ENCODE measurements at places on chromosomes 5 and 9.
A peak's percentile ranks its signal among the peaks of the same experiment; 100 is the strongest.

DNA sequence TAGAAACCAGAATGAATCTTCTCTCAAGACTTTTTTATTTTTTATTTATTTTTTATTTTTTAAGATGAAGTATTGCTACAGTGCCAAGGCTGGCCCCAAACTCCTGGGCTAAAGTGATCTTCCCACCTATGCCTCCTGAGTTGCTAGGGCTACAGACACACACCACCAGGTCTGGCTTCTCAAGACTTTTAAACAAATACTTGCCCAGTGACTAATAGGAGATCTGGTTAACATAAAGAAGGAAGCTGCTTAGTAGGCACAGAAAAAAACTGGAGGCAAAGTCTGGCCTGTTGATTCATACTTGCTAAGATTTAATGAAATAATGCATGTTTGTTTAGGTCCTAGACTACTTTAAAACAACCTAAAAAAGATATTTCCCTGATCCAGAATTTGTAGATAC lies 43.8 kb downstream of the SLC38A9 start:
- no peak for DNase-seq

GRCh38 chr5:15354021-15354420 lies 146.0 kb upstream of the FBXL7 start:
- DNase-seq = no peak

DNA sequence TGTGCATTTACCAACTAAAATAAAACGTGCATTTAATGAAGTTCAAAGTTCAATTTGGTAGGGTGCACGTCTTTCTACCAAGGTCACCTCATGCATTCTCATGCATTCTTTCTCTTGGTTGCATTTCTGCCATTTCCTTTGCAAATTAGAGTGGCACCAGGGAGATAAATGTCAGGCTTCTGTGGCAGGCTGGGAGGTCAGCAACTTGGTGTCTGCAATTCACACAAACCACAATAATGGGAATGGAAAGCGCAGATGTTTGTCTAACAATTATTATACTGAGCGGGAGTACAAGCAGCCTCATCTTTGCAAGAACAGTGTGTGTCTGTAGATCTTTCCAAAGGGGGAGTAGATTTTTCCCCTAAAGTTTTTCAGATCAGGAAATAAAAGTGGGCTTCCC lies 411.7 kb downstream of the DMRT2 start:
- no peak for DNase-seq

GRCh38 chr5:74367934-74368333 lies 272.6 kb downstream of the ENC1 start:
- no peak for DNase-seq

DNA sequence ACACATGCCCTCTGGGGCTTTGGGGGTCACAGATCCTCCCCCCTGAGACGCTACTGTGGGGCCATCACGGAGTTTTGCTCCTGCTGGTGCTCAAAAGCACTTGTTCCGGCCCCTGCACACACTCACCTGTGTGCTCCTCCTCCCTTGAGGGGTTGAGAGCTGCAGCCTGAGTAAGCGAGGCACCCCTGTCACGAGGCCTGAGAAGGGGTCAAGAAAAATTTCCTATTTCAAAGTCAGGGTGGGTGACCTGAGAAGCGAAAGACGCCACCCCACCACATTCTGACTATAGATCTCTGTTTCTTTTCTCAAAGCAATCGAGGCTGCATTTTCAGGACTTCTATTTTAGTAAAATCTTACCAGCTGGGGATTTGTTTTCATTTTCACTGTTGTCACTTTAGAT lies 138.5 kb downstream of the DCP2 start:
- no peak for DNase-seq

- DNase-seq = no peak
Observed at GRCh38 chr5:100731768-100732167, 171.3 kb downstream of the ST8SIA4 start.

GRCh38 chr9:4313144-4313543 lies 13.3 kb upstream of the GLIS3 start:
- no peak for DNase-seq

DNA sequence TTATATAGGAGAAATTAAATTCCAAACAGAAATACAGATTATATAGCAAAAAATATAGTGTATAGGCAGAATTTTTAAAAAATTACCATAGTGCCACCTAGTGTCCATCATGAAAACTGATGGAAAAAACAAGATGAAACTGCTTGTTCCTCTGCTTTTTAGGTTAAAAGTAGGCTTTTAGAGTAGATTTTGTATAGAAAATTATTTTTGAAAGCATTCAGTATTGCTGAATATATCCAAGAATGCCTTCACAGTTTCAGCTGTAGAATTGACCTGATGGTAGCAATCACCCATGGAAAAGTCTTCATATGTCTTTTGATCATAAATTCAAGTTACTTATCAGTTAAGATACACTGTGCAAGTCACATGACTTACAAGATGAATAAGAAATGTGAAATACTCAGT lies 19.7 kb downstream of the RIOK2 start:
- no peak for DNase-seq

DNA sequence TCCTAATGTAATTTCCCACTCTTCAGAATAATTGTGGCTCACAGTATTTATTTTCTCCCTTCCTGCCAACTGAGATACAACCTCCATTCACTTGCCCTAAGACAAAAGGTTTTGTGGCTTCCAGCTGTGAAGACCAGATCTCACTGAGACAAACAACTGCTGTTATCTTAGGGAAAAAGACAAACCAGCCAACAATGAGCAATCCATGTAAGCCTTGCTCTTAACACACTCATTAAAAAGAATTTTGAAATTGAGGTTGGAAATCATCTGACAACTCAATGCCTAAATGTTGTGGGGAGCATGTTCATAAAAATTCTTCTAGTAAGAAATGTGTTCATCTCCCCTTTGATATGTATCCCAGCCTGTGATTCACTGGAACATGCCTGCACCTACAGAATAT lies 132.9 kb downstream of the ADAMTSL1 start:
- no peak for DNase-seq

- DNase-seq = no peak
Observed at GRCh38 chr9:115739096-115739875, 414.3 kb upstream of the PAPPA start.

DNA sequence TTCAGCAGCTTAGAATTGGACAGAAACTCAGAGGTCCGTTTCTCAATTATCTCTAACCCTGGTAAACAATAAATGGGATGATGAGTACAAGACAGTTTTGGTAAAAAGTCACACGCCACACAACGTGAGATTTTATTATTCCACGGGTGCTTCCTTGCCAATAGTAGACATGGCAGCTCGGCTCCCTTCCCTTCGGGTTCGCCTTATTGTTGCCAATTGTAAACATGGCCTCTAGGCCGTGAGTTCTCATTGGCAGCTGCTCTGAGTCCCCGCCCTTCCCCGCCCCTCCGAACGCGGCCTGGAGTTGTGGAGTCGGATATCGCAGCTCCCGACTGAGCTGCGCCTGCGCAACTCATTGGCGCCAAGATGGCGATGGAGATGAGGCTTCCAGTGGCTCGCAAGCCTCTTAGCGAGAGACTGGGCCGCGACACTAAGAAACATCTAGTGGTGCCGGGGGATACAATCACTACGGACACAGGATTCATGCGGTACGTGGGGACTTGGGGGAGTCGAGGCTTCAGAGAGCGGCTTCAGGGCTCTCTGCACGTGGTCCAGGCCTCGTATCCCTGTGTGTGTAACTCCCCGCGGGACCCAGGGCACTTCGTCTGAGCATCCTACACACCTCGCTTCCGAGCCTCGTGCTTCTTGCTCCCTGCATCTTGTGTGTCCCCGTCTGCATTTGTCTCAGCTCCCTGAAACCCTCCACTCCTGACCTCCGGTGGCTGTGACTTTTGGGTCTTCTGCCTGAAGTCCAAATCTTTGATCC lies at the start of gene EXOSC2:
EXOSC2 (plus strand) TSS at position 355 of the 766 bp plus-strand sequence; CDS start at position 367, 12 bp downstream.
- DNase-seq = peak; percentile 98

DNA sequence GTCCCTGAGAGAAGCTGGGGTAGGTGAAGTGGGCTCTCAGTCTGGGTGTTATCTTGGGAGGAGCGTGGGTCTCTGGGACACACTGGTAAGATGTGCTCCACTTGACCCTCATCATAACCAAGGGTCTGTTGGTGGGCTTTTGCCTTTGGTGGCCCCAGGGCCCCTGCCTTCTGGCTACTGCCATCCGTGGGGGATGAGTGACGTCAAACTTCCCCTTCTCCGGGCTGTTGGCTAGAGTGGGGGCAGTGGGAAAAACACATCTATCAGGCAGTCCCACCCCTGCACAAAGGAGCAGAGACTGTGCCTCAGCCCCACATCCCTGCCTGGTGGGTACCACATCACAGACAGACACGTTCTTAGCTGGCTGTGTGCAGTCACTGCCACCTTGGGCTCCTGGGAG lies 35.1 kb downstream of the GADD45G start:
- no peak for DNase-seq

- DNase-seq = no peak
Observed at GRCh38 chr5:31682851-31683250, 43.9 kb downstream of the PDZD2 start.

DNA sequence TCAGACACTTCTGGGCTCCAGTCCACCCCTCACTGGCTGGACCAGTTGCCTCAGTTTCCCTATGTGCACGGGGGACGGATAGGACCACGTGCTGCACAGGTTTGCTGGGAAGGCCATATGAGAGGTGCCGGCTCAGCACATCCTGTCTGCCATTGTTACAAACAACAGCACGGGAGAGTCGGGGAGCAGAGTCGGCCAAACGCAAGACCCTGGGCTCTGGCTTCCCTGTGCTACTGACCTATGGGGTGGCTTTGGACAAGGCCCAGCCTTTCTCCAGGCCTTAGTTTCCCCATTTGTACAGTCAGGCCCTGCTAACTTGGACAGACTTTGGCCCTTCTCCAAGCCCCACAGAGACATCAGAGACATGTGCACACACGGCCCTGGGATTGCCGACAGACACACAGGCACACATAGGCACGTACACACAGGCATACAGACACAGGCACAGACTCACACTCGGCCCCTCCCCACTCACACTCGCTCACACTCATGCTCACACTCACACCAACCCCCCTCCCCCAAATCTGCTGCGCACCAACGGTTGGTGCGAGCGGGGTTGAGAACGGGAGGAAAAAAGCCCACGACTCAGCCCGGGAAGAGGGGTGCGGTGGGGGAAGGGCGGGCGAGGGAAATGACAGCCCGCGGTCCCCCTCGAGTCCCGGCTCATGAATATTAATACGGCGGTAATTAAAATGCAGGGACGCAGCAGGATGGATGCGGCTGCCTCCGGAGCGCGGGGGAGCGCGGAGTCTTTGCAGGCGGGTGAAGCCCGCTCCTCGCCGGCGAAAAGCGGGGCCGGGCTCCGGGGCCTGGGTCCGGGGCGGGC lies 133.0 kb downstream of the C9orf50 start:
- DNase-seq = no peak

GRCh38 chr5:37722236-37723161 lies 117.3 kb downstream of the GDNF start:
- no peak for DNase-seq

DNA sequence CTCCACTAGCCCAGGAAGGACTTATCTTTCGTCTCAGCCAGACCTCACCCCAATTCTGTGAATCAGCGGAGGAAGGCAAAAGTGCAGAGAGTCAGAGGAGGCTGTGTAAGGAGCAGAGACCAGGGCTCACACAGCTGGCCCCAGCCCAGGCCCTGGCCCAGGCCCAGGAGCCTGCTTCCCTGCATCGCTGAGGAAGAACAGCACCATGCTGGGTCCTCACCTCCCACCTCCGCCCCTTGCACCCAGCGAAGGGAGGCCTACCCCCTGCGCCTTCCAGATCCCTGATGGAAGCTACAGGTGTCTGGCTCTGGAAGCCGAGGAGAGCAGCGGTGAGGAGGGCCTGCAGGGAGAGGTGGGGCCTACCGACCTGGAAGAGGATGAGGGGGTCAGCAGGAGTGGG lies 22.3 kb upstream of the SYNPO start:
- DNase-seq = no peak

- no peak for DNase-seq
Observed at GRCh38 chr9:93261281-93261680, 77.3 kb downstream of the WNK2 start.

DNA sequence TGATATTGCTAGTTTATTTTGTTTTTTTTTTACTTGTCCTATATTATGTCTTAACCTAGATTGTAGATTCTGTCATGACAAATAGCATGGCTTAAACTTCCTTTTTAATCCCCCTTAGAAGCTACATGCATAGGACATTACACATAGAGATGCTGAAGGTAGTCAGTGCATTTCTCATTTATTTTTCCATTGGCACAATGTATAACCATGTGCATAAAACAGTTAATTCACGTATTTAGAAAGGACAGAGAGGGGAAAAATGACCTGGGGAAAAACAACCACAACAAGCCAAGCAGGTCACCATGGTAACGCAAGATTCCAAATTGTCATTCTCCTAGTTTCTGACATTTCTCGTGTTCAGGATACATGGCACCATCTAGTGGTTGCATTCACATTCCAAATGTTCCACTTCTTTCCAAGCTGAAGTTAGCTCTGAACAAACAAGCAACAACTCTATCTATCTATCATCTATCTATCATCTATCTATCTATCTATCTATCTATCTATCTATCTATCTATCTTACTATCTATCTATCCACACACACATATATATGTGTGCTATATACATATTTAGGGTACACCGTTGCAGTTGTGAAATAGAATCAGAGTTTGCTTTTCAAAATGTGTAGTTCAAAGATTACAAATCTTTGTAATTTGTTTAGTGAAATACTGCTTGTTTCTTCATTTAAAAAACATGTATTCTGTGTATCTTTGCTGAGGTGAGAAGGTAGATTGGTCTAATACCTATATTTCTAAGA lies 487.2 kb upstream of the ST8SIA4 start:
- no peak for DNase-seq

DNA sequence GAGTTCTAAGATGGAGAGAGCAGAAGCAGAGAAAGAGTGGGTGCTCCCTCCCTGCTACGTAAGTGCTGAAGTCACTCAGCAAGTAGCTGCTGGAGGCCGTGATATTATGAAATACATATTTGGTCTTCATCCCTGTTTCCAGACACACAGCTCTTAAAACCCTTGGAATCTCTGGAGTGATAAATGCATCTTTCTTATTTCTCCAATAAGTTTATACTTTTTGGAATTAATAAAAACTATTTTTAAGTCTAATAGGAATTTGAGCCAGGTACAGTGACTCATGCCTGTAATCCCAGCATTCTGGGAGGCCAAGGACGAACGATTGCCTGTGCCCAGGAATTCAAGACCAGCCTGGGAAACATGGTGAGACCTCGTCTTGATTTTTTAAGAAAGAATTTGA lies 60.6 kb downstream of the AUH start:
- no peak for DNase-seq

GRCh38 chr5:124544366-124545055 lies 201.9 kb downstream of the ZNF608 start:
- DNase-seq = no peak

GRCh38 chr5:30725073-30725472 lies 468.4 kb upstream of the CDH6 start:
- no peak for DNase-seq

DNA sequence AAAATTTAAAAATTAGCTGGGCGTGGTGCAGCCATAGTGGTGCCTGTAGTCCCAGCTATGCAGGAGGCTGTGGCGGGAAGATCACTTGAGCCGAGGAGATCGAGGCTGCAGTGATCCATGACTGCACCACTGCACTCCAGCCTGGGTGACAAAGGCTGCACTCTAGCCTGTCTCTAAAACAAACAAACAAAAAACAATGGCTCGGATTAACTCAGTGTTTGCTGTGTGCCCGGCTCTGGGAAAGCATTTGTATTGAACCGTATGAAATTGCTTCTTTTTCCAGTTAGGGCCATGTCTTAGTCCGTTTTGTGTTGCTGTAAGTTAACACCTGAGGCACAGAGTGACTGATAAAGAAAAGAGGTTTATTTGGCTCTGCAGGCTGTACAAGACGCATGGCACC lies 62.6 kb downstream of the CFAP77 start:
- DNase-seq = no peak

- no peak for DNase-seq
Observed at GRCh38 chr5:32153723-32154122, 20.4 kb downstream of the GOLPH3 start.

Measured in activated effector memory CD4-positive, alpha-beta T cell treated with Interleukin-2 at 50 U/mL for 16 hours (primary cell).